ENCODE measurements at places on chromosomes 5 and 9. TPM values are rescaled to one million over a fixed set of nuclear protein-coding genes. Genes with fewer than 3 reads are reported as not detected.

Gene ZDHHC12
- total RNA-seq: 28.7 TPM

Gene ABL1
- 58.5 TPM for total RNA-seq

Gene SH3GL2
- not detected for total RNA-seq

Gene DAB2IP
- total RNA-seq: 4.4 TPM

Gene AQP7
- 0.34 TPM for total RNA-seq

Gene BTNL9
- not detected for total RNA-seq

Gene PRUNE2
- 11.3 TPM for total RNA-seq

Gene CTSL
- 596 TPM for total RNA-seq

Data from bronchial smooth muscle cell (primary cell).